ENCODE measurements at places on chromosomes 3 and 15.

DNA sequence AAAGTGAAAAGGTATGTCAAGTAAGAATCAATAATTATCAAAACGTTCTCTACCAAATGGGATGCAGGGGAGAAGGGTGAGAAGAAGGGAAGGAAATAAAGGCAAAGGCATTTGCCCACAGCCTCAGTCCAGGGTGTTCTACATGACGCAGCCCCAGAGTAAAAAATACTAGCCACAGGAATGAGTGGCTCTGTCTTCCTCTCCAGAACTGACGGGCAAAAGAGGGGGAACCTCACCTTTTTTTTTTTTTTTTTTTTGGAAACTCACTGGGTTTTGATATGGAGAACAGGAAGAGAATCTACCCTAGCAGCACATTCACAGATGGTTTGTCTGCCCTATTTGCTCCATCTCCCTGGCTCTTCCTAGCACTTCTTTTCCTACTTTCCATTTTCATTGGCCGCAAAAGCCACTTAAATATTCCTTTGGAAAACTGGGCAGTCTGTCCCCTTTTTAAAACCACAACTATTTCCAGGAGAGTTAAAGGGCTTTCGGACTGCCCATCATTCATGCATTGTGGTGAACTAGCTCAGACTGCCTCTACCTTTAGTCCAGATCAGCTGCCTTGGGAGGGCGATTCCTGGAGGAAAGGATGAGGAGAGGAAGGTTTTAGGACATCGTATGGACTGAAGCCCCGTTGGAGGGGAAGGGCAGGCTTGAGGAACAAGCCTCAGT lies 28.2 kb downstream of the B3GNT5 start:
- no peak for DNase-seq

- no peak for DNase-seq
These were observed 4.6 kb upstream of the APBA2 start for GRCh38 chr15:28881170-28881569.

DNA sequence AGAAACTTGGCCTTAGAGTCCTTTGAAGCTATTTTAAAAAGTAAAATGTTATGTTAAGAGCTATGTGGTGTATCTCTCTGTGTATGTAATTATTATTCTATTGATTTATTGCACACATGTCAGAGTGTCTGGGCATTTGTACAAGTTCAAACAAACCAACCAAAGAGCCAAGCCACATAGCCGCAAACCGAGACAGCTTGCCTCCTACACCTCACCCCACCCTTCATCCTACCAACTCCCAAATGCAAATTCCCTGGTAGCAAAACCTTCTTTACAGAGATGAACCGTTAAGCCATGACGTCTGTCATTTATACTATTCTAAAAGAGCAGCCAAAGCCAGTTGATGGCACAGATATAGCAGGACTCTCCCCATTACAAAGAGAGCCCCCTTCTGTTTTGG lies 332.3 kb downstream of the ERC2 start:
- DNase-seq = no peak

- no peak for DNase-seq
These were observed 59.9 kb downstream of the SMAD6 start for GRCh38 chr15:66761726-66762595.

DNA sequence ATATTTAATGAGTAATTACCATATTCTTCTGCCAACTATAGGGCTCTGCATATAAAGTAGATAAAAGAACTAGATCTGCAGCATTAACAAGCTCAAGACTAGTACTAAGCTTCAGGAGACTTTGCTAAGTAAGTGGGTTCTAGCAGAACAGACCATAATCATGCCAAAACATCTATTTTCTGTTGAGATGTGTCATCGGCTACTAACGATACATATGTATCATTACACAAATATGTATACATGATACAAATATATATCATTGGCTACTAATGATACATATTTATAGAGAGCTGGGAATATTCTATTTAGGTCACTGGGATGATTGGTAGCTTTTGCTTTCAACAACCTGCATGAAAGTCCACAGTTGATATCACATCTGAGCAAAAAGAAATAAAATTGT lies 185.8 kb upstream of the DCBLD2 start:
- no peak for DNase-seq

DNA sequence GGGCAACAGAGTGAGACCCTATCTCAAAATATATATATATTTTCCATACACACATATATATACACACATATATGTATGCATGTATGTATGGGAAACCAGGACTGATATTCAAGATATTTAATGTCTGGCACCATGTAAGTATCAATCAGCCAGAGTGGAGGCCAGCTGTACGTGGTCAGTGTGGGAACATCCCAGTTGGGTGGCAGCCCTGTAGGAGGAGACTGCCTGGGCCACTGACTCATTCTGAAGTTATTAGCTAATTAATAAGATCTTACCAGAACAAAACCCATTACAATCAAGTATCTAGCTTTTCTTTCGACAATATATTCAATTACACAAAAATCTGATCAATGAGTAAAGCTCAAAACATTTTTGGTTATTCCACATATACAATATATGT lies 85.1 kb upstream of the OCA2 start:
- no peak for DNase-seq

- DNase-seq = no peak
These were observed 97.7 kb upstream of the WNT5A start for GRCh38 chr3:55584716-55585368.

GRCh38 chr15:34795267-34796081 lies at the start of gene ACTC1:
Gene ACTC1 (minus strand): TSS chr15:34795549. CDS start chr15:34794808, 741 bp downstream.
- DNase-seq = no peak

GRCh38 chr3:100047455-100048141 lies 66.7 kb downstream of the FILIP1L start:
- DNase-seq = peak; percentile 75

DNA sequence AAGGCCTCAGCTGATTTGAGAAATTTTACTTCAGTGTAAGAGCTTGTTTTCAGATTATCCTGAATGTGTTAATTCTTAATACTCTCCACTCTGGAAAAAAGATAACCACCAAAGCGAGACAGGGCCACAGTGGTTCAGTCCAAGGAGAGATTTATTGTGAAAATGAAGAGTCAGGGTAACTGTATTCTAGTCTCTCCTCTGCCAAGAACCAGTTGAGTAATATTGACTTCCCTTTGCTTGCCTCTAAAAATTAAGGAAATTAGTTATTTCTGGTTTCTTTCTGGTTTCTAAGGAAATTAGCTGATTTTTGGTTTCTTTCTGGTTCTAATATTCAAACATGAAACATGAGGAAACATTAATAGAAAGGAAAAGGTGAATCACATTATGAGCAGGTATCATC lies 34.9 kb downstream of the PPP1R2 start:
- no peak for DNase-seq

GRCh38 chr15:44385344-44385942 lies 42.0 kb upstream of the CTDSPL2 start:
- DNase-seq = no peak

DNA sequence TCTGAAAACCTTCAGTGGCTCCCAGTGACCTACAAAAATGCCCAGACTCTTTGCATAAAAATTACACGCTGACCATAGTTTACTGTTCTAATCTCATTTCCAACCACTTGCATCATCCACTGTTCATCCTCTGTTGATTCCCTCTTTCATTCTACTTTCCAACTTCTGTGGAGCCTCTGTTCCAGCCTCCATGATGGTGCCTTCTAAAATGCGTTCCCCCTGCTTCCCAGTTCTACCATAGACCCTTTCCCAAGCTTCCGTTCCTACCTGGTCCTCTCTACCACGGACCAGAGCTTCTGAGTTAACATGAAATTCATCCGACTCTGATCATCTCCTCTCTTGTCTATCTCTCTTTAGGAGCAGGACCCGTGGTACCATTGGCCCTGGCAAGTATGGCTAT lies 127.0 kb downstream of the THSD4 start:
- no peak for DNase-seq

DNA sequence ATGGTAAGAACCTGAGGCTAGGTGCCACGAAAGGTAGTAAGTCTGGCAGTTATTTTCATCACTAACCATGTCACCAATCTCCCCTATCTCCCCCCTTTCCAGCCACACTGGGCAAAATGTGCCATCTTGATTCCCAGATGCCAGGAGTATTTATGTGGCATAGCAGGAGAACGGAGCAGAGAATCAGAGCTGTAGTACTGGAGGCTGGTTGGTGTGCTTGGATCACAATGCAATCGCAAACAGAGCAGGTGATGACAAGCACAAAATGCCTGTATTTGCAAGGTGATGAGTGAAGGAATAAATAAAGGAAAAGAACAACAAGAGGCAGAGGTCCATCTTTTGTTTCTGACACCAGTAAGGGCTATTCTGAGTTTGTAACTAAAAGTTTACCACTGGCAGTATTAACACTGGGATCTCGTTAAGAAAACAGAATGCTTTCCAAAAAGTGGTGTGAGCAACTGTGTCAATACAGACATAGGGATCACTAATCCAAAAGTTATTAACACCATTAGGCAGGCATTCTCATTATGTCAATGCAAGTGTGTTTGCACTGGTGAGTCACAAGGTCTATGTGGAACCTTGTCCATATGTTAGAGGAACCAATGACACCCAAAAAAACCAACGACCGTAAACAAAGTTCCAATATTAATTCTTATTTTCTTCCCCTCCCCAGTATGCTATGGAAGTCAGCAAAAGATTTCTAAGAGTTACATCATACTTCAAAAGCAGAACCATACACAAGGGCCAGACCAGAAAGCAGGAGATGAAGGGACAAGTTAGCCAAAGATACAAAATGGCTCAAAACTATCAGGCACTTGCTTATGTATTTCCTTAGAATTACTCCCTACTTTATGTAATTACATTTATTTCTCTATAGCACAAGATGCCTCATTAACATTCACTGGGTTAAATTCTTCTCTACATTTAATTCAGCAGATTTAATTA lies 556.6 kb downstream of the FOXP1 start:
- DNase-seq = no peak

GRCh38 chr3:36362216-36362615 lies 18.1 kb upstream of the STAC start:
- no peak for DNase-seq

Measured in fibroblast of skin of left biceps (primary cell).